ENCODE measurements at places on chromosomes 7 and 10. TPM values are rescaled to one million over a fixed set of nuclear protein-coding genes. Genes with fewer than 3 reads are reported as not detected.

SNCG gene
- total RNA-seq: not detected

GRID2IP gene
- total RNA-seq: not detected

C7orf33 gene
- total RNA-seq: not detected

DGKI gene
- total RNA-seq: 0.06 TPM

MLXIPL gene
- total RNA-seq: not detected

CRHR2 gene
- total RNA-seq: not detected

LOXL4 gene
- not detected for total RNA-seq

HMX3 gene
- not detected for total RNA-seq

All from activated CD4-positive, alpha-beta T cell treated with anti-CD3 and anti-CD28 coated beads, Interleukin-2, amount 10 ng/mL, durations not matched to agents 7 days and 5 days (primary cell).